Left ventricle myocardium superior (tissue), 1 donor: ENCODE measurements at places on chromosomes 1 and 21.

DNA sequence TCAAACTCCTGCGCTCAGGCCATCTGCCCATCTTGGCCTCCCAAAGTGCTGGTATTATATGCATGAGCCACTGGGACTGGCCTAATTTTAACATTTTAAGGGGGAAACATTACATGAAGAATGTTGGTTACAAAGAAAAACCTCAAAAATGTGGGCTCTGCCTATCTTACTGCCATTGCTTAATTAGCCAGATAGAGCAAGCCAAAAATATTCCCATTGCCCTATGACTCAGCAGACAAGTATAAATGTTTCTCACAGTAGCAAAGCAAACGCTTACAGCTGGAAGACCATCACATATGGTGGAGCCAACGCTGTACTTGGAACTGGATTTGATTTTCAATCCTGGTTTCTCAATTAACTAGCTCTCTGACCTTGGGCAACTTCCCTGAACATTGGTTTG lies 502.0 kb downstream of the SMYD3 start:
- no peak for DNase-seq

DNA sequence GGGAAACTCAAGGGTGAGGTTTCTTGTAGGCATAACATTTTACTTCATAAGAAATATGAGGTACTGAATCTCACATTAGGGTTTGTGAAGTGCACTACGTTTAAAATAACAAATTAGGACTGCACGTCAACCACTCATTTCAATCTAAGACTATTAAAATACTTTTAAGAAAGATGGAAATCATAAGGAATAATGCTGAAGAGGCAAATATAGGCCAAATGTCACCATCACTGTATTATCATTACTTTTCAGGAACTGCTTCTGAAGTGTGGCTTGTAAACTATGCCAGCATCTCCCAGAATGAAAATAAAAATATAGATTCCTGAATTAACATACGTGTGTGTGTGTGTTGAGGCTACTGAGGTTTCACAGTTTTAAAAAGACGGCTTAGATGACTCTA lies 56.8 kb downstream of the INTS7 start:
- DNase-seq = no peak

- peak; percentile 80 for DNase-seq
Observed at GRCh38 chr1:19344372-19344810, 32.3 kb downstream of the SLC66A1 start.

GRCh38 chr1:7781923-7782495 lies 2.1 kb upstream of the PER3 start:
- DNase-seq = no peak

GRCh38 chr1:71135571-71135970 lies 54.7 kb upstream of the ZRANB2 start:
- no peak for DNase-seq

- no peak for DNase-seq
Observed at GRCh38 chr1:247037511-247038320, 29.9 kb upstream of the ZNF695 start.

DNA sequence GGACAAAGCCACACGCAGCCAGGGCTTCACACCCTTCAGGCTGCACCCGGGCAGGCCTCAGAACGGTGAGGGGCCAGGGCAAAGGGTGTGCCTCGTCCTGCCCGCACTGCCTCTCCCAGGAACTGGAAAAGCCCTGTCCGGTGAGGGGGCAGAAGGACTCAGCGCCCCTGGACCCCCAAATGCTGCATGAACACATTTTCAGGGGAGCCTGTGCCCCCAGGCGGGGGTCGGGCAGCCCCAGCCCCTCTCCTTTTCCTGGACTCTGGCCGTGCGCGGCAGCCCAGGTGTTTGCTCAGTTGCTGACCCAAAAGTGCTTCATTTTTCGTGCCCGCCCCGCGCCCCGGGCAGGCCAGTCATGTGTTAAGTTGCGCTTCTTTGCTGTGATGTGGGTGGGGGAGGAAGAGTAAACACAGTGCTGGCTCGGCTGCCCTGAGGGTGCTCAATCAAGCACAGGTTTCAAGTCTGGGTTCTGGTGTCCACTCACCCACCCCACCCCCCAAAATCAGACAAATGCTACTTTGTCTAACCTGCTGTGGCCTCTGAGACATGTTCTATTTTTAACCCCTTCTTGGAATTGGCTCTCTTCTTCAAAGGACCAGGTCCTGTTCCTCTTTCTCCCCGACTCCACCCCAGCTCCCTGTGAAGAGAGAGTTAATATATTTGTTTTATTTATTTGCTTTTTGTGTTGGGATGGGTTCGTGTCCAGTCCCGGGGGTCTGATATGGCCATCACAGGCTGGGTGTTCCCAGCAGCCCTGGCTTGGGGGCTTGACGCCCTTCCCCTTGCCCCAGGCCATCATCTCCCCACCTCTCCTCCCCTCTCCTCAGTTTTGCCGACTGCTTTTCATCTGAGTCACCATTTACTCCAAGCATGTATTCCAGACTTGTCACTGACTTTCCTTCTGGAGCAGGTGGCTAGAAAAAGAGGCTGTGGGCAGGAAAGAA lies 8.1 kb downstream of the PSRC1 start:
- peak; percentile 44 for DNase-seq

DNA sequence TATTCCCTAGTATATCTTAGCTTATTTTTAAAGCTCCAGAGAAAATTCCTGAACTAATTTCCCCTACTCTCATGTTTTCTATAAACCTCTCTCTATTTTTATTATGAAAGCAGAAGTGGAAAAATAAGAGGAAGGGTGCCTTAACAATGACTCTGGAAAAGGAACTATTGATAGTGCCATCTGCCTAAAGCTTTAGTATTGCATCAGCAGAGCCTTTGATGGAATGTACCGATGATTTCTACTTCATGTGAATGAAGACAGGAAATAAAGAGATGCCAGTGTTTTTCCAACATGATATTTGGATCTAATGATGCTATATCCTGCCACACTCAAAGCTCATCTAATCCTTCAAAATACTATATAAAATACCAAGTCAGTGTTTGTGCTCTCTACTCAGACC lies 35.1 kb downstream of the TNFSF18 start:
- DNase-seq = no peak

GRCh38 chr1:183506561-183506960 lies 34.3 kb downstream of the SMG7 start:
- no peak for DNase-seq

DNA sequence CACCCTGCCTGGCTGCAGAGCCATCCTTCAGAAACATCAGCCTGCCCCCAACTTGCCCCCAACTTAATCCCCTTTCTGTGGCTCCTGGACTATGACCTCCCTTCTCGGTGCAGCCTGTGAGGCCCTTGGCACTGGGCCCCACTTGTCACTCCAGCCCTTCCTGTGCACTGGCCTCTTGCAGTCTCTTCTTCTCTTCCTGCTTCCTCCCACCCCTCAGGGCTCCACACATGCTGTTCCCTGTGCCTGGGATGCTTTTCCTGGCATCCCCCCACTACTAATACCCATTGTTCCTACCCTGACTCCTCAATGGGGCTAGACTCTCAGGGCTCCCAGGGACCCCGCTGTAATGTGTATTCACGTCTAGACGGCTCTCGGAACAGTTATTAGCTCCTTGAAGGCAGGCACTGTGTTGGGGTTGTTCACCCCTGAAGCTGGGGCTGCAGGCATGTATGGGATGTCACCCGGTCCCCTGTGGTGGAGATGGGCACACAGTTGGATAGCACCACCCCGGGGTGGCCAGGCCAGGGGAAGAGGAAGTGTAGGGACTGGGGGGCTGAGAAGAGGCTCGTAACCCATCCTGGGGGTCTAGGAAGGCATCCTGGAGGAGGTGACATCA lies 4.5 kb downstream of the LDLRAD1 start:
- no peak for DNase-seq

DNA sequence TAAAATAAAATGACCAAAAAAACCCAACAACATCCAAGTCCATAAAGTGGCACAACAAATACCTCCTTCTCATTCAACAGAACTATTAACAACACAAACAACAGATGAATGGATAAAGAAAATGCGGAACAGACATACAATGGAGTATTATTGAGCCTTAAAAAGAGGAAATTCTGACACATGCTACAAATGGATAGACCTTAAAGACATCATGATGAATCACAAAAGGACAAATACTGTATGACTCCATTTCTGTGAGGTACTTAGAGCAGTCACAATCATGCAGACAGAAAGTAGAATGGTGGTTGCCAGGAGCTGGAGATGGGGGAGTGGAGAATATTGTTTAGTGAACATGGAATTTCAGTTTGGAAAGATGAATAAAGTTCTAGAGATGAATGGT lies 42.6 kb downstream of the EYA3 start:
- DNase-seq = no peak

DNA sequence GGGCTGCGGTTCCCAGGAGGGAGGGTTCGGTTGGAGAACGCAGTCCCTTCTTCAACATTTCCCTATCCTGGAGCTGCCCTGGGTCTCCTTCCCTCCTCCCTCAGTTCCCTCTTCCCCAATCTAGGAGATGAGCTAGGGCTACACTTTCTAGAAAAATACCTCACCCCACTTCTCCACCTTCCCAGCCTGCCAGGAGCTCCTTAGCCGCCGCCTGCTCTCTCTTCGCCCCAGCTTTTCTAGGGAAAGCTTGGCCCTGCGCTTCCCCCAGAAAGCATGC lies 488 bp upstream of the ADAMTS1 start:
- DNase-seq = no peak

GRCh38 chr1:64245495-64245894 lies 42.1 kb downstream of the UBE2U start:
- DNase-seq = no peak

DNA sequence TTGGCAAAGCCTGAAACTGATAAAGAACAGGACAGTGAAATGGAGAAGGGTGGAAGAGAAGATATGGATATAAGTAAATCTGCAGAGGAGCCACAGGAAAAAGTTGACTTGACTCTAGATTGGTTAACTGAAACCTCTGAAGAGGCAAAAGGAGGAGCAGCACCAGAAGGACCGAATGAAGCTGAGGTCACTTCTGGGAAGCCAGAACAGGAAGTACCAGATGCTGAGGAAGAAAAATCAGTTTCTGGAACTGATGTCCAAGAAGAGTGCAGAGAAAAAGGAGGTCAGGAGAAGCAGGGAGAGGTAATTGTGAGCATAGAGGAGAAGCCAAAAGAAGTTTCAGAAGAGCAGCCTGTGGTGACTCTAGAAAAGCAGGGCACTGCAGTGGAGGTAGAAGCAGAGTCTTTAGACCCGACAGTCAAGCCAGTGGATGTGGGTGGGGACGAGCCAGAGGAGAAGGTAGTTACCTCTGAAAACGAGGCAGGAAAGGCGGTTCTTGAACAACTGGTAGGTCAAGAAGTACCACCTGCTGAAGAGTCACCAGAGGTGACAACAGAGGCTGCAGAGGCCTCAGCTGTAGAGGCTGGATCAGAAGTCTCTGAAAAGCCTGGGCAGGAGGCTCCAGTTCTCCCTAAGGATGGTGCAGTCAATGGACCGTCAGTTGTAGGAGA lies 16.3 kb downstream of the CCDC17 start:
- no peak for DNase-seq

DNA sequence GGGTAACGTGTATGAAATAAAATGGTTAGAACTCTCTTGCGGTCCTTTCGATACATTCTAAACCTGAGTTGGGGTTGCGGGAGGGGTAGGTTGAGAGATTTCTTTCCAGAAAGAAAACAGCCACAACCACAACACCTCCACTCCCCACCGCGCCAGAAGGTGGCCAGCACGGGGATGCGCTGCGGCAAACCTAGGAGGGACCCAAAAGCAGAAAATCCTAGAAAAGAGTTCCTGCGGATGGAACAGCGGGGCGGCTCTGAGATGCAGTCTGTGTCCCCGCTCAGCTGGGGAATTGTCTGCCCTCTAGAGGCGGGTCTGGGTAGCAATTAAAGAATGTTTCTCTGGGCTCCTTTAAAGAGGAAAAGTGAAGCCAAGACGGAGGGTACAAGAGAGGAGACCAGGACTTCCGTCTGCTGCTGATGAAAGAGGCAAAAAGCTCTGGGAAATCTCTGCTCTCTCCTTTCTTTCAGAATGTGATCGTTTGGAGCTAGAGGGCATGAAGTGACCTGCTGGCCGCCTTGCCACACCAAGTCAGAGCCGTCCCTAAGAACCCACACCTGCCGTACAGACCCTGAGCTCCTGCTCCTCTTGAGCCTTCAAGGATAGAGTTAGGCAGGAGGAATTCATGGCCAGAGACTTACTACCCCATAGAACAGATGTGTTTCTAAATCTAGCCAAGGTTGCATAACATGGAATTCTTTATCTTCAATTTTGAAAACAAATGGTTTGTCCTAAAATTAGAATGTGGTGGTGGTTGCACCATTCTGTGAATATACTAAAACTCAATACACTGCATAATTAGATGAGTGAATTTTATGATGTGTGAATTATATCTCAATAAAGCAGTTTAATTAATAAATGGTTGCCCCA lies 46.5 kb upstream of the COA6 start:
- peak; percentile 38 for DNase-seq

DNA sequence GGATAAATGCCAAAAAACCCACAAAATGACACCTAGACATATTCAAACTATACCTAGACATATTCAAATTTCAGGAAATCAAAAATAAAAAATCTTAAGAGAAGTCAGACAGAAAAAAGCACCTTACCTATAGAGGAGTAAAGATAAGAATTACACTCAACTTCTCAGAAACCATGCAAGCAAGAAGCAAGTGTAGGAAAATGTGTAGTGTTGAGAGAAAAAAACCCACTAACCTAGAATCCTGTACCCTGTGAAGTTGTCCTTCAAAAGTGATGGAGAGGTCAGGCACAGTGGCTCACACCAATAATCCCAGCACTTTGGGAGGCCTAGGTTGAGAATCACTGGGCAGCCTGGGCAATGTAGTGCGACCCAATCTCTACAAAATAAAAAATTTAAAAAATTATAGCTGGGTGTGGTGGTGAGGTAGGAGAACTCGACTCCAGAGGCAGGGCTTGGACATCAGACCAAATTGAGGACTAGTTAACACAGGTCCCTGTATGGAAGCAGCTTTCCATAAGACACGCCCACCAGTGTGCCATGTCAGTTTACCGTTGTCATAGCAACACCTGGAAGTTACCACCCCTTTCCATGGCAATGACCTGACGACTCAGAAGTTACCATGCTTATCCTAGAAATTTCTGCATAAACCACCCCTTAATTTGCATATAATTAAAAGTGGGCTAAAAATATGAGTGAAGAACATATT lies 20.7 kb downstream of the PDIK1L start:
- DNase-seq = no peak

GRCh38 chr1:16498573-16499413 lies 15.3 kb downstream of the RNU1-1 start:
- DNase-seq = peak; percentile 97

DNA sequence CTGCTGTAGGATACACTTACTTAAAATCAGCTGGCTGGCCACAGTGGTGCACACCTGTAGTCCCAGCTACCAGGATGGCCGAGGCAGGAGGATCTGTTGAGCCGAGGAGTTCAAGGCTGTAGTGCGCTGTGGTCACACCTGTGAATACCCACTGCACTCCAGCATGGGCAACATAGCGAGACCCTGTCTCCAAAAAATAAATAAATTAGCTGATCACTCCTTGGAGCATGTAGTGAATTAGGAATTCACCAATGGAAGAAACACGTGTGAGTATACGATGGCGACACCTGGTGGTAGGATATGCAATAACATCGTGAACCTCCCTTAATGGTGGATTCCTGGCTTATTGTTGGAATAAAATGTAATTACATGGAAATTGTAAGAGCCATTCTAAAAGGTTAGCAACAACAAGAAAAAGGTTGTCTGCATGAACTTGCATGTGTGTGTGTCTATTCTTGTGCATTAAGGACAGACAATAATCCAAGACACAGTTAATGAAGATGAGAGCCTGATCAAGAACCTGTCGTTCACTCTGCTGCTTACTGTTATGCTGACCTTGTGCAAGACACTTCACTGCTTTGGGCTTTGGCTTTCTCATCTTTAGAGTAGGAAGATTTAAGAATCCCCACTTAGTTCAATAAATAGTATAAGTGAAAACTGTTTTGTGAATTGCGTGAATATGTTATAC lies 38.6 kb upstream of the COX20 start:
- no peak for DNase-seq
